NCI-H226 (cell line): ENCODE measurements at places on chromosomes 6 and 20.

- no peak for DNase-seq
Observed at GRCh38 chr6:154154389-154154967, 115.4 kb downstream of the OPRM1 start.

- DNase-seq = no peak
Observed at GRCh38 chr20:23060629-23061028, 11.2 kb upstream of the THBD start.

- no peak for DNase-seq
Observed at GRCh38 chr20:2224368-2224639, 71.5 kb upstream of the TGM3 start.

GRCh38 chr6:104306211-104306610 lies 553.5 kb downstream of the HACE1 start:
- DNase-seq = no peak

- DNase-seq = no peak
Observed at GRCh38 chr6:114323784-114324183, 19.0 kb downstream of the HS3ST5 start.

DNA sequence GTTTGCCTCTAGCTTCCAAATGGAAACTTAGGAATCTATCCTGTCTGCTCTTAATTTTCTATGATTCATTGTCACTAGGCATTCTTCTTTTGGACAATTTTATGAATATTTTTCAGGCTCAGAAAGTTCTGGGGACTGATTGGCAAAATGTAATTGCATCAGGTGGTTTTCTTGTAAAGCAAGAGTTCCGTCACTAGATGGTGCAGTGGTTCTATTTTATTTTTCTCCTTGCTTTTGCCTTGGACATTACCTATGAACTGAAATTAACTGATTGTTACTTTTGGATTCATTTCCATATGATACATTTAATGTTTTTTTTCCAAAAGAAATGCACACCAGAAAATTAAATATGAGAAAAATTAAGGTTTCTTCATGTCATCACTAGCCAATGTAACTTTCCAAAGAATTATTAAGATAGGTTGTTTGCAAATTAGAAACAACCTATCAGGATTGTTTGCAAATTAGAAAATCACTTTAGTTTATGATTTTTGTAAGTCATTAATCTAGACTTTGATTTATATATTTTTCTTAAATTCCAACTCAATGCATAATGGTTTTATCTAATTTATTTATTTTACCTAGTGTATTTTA lies 48.0 kb downstream of the TMEM170B start:
- DNase-seq = peak; percentile 13

DNA sequence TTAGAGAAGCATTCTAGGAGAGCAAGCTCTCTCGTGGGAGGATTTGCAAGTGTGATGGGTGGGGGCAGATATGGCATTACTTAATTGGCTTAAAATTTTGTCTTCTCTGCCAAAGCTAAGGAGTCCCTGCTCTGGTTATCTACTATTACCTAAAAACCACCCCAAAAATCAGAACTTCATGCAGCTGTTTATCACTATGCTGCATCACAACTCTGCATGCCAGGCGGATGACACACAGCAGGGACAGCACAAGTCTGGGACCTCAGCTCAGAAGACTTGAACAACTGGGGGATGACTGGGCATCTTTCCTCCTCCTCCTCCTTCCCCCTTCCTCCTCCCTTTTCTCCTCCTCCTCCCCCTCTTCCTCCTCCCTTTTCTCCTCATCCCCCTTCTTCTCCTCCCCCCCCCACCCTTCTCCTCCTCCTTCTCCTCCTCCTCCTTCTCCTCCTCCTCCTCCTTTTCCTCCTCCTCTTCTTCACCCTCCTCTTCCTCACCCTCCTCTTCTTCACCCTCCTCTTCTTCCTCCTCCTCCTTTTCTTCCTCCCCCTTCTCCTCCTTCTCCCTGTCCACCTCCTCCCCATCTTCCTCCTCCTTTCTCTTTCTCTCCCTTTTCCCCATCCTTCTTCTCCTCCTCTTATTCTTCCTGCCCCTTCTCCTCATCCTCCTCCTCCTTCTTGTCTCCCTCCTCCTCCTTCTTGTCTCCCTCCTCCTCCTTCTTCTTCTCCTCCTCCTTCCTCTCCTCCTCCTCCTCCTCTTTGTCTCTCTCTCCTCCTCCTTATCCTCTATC lies 218.6 kb upstream of the PMEPA1 start:
- DNase-seq = no peak

GRCh38 chr6:165249808-165250207 lies 59.6 kb downstream of the C6orf118 start:
- no peak for DNase-seq

GRCh38 chr20:324177-325044 lies 941 bp upstream of the SOX12 start:
- peak; percentile 61 for DNase-seq

DNA sequence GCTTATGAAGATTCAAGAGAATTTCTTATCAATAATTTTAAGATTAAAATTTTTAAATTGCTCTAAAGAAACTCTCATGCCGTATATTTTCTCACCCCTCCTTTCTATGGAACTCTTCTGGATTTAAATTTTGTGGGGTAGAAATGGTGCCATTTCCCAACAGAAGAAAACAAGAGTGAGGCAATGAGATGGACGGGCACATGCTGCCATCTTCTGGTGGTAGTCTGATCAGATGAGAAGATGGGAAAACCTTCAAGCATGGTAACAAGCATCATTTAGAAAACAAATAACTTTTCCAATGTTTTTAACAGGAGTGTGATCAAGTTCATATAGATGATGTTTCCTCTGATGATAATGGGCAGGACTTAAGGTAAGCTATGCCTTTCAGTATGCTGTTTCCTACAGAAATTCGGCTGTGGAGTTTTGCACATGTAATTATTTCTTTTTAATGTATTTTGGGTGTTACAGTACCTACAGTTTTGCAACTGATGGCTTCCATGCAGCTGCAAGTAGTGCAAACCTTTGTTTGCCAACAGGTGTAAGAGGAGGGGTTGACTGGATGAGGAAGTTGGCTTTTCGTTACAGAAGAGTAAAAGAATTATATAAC lies 271.4 kb downstream of the EYA4 start:
- DNase-seq = peak; percentile 27

- DNase-seq = no peak
Observed at GRCh38 chr6:30113841-30114240, 951 bp upstream of the TRIM31 start.

- DNase-seq = no peak
Observed at GRCh38 chr6:52725143-52725534, 38.1 kb downstream of the GSTA2 start.

GRCh38 chr6:119736296-119737021 lies 386.9 kb upstream of the MAN1A1 start:
- no peak for DNase-seq

DNA sequence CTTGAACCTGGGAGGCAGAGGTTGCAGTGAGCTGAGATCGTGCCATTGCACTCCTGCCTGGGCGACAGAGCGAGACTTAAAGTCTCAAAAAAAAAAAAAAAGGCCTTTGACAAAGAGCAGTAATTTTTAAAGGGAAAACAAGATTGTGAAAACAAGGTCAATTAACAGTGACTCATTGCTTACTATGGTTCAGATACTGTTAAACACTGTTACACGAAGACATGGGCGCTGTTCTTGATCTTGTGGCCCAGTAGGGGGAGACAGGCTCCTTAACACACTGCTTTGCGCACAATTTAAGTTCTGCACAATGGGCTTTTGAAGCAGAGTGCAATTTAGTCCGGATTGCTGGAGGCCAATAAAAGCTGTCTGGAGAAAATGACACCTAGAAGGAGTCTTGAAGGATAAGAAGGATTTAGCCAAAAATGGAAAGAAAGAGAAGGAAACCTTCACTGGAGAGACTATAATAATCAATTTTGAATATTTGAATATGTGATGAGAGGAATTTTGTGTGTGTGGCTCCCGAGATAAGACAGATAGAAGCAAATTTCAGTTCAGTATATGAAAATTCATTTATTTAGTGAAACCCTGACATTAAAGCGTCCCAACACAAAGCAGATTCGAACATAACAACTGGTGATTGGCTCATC lies 6.0 kb upstream of the LATS1 start:
- DNase-seq = peak; percentile 36

DNA sequence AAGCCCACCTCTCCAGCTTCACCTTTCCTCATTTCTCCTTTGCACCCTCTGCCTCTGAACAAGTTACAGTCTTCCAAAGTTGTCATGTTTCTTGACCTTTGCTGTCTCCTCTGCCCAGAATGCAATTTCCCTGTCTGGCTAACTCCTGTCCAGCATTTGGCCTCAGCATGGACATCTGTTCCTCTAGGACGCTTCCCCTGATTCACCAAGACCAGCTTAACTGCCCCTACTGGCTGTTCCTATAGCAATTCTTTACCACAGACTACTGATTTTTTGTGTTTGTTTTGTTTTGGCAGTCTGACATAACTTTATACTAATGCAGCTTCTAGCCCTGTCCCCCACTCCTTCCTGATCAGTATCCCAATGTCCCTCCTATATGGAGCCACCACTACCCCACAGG lies 13.4 kb downstream of the GNL1 start:
- no peak for DNase-seq

DNA sequence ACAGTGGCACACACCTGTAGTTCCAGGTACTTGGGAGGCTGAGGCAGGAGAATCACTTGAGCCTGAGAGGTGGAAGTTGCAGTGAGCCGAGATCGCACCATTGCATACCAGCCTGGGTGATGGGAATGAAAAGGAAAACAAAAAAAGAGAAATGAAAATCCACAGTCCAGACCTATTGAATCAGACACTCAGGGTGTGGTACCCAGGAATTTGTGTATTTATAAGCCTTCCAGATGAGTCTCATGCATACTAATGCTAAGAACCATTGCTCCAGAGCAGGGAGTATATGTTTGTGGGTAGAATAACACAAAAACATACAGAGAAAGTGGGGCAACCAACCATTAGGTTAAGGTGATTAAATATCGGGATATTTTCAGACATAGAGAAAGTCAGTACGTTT lies 36.1 kb upstream of the PLCB4 start:
- no peak for DNase-seq

GRCh38 chr6:167588920-167589614 lies 237.6 kb upstream of the AFDN start:
- DNase-seq = no peak

DNA sequence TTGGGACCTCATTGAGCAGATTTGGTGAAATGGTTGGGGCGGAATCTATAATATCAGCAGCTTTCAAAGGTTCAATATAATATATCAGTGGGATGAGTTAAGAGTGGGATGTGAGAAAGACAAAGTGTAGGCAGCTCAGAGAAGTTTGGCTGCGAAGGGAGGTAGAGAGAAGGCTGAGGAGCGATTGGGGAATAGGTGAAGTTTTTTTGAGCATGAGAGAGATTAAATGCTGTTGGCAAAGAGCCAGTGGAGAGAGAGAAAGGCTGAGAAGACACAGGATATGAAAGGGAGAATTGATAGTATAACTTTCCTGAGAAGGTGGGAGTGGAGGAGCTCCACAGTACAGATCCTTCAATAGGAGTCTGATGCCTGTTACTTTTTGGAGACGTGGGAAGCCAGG lies 12.1 kb upstream of the SERINC3 start:
- no peak for DNase-seq

DNA sequence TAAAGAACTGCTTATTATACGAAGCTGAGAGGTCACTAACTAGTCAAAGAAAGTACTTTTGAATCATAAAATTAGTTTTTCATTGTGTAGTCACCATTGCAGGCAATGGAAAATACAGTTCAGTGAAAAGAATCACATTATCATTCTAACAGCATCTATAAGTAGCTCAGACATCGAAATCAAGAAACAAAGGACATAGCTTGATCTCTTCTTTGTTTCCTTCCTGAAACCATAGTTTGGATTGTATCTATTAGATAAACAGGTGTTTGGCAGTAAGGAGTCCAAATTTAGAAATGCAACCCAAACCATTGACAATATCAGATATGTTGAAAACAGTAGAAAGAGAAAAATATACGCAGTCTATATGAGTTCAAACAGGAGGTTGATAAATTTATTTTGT lies 697.3 kb downstream of the TFAP2A start:
- DNase-seq = no peak

- DNase-seq = no peak
Observed at GRCh38 chr6:168650671-168651111, 209.7 kb downstream of the SMOC2 start.

DNA sequence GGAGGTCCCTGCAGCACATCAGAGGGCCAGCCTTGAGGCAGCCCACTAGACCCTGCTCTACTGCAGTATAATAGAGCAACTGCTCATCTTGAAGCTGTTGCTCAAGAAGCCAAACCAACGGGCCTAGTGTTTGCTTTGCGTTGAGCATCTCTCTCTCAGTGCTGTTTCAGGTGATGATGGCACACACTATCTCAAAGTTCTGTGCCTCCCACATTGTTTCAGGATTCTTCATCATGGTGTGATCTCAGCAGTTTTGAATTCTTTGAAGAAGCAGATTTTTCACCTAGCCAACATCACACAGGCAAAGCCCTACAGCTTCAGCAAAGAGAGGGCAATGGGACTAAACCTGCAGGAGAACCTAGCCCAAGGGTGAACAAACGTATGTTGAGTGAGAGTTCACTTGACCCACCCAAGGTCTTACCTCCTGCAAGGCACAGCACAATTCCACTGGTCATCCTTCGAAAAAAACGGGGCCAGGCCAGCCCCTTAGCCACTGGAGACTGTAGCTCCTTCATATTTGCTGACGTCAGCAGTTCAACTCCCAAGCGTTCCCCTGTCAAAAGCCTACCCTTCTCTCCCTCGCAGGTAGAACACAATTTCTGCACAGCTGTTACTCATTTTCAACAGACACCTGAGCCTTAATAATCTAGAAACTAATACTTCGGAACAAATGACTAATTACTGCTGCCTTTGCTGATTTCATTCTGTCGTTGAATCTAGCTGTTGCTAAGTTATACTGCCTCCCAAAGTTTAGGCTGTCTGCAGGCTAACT lies 15.8 kb downstream of the MYB start:
- peak; percentile 20 for DNase-seq

GRCh38 chr6:11668455-11668854 lies 110.1 kb downstream of the ADTRP start:
- DNase-seq = no peak

- DNase-seq = peak; percentile 56
Observed at GRCh38 chr6:28977341-28978132, 27.6 kb downstream of the ZNF311 start.

DNA sequence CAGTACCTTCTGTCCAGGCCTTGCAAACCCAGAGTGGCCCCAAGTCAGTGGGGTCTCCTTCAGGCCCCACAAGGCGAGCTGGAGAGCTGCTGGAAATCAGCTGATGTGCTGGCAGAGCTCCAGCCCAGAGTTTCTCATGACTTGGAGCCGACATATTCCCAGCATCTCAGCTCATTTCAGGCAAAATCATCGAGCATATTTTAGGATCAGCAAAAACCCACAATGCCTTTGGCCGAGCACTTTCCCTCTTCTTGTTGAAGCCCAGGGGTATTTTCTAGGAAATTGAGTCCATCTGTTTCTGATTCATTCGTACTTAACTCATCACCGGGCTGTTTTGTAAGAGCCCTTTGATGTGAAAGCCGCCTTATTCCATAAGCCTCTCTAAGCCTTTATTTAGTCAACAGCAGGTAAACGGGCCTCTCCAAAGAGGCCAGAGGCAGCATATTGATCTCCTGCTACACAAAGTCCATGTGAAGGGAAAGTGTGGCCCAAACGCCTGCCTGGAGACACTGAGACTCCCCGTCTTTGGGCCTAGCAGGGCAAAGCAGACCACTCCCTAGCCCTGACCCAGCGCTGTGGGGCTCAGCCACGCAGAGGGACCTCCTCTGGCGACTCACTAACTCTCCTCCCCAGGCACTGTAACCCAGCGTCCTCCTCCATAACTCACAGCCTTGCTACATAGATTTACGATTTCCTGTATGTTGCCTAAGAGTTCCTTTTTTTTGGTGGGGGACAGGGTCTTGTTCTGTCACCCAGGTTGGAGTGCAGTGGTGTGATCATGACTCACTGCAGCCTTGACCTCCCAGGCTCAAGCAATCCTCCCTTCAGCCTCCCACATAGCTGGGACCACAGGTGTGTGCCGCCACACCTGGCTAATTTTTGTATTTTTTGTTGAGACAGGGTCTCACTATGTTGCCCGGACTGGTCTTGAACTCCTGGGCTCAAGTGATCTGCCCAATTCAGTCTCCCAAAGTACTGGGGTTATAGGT lies 12.1 kb upstream of the C20orf203 start:
- no peak for DNase-seq
